Hypothalamus (tissue), 51 donors: ENCODE measurements at places on chromosomes 11 and 22.
A peak's percentile ranks its signal among the peaks of the same experiment; 100 is the strongest.

DNA sequence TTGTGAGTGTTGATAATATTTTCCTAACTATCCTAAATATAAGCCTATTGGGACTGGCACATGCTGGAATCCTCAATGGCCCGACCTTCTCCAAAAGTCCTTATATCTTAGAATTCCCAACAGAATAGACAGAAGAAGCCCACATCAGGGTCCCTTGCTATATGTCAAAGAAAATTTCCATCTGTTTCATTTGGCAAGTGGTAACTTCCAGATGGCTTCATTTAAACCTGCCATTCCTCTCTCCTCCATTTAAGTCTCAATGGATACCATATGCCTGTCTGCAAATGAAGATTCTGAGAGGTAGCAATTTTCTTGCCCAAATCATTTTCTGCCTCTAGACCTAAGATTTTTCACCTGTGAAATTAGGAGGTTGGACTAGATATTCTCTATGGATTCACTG is 73.1 kb upstream of the KCNA4 start:
- no peak for DNase-seq

- no peak for DNase-seq
These were observed 4.3 kb upstream of the EXPH5 start for GRCh38 chr11:108597736-108598355.

GRCh38 chr11:94241896-94242295 is 62.5 kb upstream of the IZUMO1R start:
- no peak for DNase-seq

DNA sequence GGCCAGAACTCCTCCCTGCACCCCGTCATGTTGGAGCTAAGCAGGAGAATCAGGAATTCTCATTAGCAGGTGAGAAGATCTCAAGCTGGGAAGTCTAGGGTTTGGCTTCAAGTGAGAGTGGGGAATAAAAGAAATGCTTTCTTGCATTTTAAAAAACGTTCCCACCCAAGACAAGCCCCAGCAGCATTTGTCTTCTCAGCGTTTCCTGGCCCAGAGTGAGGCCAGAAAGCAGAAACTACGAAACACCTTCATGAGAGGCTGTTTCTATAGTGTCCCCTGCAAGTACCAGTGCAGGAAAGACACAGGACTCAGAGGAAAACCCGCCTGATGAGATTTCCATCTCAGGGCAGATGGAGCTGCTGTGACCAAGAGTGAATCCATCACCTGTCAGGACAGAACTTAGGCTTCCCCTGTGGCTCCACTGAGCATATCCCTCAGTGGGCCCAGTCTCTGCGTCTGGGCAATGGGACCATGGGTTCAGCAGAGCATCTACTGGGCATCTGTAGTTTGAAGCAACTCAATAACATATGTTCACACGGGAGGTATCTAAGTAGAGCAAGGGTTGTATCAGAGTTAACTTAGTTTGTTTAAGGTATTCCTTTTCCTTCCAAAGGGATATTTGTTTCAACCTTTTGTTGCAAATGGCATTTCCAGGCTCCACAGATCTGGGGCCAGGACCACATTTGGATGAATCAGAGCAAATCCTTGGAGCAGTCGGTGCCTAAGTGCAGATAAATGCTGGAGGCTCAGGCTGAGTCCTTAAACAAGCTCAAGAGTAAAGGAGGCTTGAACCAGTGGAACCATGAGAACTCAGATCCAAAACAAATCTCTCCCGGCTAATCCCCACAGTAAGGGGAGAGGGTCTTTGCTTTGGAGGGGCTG is 548.3 kb downstream of the MIAT start:
- no peak for DNase-seq

DNA sequence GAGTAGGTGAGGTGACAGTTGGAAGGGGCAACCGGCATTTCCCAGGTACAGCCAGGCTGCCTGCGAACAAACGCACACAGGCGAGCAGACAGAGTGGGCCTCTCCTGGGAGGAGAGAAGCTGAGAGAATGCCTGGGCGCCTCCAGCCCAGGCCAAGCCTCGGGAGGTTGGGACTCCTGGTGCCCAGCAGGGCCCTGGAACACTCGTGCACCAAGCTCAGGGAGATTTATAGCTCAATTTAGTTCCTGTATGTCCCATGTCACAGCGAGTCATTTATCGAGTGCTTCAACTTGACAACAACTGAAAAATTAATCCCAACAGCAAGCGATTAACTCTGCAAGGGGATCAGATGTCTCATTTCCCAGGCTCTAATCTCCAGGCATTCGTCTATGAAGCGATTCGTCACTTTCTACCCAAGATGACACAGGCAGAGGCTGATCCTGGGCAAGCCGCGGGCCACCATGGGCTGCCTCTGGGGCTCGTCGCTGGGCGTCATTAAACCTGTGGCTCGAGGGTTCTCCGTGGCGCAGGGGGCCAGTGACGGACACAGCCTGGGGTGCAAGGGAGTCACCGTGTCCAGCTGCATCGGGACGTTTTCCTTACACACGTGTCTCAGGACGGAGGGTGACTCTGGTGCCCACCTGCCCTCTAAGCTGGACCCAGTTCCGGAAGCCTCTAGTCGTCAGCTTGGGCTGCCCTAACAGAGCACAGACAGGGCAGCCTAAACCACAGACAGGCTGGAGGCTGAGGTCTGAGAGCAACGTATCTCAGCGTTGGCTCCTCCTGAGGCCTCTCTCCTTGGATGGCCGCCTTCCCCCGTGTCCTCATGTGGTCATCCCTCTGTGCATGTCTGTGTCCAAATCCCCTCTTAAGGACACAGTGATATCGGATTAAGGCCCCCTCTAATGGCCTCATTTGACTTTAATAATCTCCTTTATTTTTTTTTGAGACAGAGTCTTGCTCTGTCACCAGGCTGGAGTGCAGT is 154.1 kb downstream of the CTTN start:
- DNase-seq = no peak

DNA sequence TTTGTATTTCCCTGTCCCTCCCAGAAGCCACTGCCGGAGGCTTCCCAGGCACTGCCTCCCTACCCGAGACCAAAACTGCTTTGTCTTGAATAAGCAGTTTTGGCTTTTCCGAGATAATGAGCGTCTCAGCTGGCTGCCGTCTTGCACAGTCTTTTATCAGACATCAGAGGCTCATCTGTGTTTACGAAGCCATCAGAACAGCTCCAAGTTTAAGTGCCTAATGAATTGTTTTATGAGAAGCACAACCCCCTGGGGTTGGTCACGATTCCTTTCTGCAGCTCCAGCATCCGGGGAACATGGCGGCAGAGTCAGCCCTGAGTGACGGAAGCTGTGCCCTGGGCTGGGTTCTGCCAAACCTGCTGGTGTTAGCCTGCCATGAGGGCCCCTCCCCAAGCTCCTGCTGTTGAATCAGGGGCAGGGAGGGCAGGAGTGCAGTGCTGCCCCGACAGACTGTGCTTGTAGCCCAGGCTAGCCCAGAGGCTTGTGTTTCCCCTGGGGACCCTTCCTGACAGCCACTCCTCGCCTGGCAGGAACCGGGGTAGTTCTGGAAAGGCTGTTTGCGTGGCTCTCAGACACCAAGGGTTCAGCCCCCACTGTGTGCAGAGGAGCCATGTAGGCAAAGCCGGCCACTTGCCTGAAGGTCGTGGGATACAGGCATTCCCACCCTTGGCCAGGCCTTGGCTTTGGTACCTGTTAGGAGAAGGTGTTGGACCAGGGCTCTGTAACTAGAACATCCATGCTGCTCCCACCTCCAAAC is 96.1 kb downstream of the MORC2 start:
- DNase-seq = no peak

- DNase-seq = peak; percentile 50
These were observed 27.6 kb downstream of the TENM4 start for GRCh38 chr11:79413268-79413667.

DNA sequence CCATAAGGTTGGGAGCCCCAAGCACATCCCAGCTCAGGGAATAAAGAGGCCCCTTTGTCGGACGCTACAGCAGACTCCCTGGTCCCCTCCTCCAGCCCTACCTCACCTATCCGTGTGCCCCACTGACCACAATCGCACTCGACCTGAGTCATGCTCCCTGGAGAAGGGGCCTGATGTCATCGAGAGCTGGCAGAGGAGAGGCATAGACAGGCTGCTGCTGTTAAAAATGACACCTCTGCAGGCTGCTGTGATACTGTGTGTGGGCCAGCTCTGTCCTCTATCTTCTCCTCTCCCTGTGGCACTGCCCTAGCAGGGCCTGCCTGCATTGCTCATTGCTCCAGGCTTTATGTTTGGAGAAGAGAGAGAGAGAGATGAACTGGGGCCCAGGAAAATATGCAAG is 123.4 kb upstream of the SYT13 start:
- DNase-seq = no peak

GRCh38 chr11:132858223-132858622 is 674.1 kb downstream of the OPCML start:
- DNase-seq = no peak

DNA sequence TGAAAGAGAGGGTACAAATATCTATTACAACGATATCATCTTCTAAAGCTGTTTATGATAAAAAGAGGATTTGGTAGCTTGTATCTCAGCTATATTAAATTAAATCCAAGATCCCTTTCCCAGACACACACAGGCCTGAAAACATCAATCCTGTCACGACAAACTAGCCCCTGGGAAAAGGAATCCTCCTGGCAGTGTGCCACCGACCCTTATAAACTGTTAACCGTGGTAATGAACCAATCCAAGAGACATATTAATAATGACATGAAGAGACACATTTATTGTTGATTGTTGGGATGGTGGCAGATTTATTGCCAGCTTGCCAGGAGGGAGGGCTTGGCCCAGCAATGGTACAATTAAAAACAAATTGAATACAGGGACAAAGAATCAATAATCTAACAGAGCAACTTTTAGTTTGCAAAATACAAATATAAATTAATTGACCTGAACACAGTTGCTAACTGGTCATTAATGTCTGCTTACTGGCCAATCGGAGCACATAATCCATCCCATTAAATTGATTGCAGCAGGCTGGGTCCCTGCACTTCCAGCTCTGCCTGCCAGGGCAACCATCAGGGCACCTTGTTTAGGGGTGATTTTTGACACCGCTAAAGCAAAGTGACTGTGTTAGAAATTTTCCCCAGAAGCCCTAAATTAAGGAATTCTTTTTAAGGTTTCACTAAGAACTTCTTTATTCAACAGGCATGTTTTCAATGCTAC is 887.6 kb downstream of the OPCML start:
- no peak for DNase-seq

DNA sequence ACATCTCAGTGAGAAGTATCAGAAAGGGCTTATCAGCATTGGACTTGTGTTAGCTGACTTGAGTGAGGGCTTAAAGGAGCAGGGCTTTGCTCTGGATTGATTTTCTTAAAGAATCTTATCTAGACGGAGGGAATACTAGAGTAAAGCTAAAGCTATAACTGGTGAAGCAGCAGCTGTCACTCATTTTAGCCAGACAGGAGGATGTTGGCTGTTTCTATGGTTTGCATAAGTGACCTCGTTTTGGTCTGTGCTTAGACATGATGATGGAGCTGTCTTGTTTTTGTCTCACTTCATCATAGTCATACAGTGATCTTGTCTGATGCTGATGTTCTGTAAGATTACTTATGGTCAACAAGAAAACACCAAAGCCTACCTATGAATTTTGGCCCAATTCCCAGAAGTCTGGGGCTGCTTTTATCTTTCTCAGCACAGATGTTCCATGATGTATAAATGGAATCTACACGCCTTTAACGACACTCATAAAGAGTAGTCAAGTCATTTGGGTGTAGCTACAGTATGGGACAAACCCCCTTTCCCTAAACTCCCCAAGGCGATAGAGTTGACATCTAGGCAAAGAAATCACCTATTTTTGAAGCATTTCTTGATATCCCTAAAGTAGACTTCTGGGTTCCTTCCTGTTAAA is 77.5 kb upstream of the UCP3 start:
- DNase-seq = no peak

- no peak for DNase-seq
These were observed 90.1 kb upstream of the B3GAT1 start for GRCh38 chr11:134502153-134502550.

DNA sequence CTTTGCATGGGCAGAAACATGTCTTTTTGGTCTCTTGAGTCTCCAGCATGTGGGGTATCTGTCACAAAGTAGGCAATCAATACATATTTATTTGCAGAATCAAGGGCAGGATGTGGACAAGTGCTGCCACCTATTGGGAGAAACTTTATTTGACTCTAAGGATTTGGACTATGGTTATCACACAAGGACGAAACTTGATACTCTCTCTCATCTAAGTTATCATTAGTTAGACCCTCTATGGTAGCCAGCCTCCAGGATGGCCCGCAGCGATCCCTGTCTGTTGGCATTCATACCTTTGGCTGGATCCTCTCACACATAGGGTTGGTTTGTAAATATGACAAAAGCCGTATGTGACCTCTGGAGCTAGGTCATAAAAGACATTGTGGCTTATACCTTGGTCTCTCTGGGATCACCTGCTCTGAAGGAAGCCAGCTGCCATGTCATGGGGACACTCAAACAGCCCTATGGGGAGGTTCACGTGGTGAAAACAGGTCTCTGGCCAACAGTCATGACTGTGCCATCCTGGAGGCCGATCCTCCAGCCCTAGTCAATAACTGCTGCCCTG is 1.1 kb upstream of the FBXO7 start:
- DNase-seq = no peak
